GM18507 (cell line): ENCODE measurements at places on chromosomes 7 and 10.

GRCh38 chr10:119801176-119801575 is 71.5 kb downstream of the MCMBP start:
- no peak for DNase-seq

DNA sequence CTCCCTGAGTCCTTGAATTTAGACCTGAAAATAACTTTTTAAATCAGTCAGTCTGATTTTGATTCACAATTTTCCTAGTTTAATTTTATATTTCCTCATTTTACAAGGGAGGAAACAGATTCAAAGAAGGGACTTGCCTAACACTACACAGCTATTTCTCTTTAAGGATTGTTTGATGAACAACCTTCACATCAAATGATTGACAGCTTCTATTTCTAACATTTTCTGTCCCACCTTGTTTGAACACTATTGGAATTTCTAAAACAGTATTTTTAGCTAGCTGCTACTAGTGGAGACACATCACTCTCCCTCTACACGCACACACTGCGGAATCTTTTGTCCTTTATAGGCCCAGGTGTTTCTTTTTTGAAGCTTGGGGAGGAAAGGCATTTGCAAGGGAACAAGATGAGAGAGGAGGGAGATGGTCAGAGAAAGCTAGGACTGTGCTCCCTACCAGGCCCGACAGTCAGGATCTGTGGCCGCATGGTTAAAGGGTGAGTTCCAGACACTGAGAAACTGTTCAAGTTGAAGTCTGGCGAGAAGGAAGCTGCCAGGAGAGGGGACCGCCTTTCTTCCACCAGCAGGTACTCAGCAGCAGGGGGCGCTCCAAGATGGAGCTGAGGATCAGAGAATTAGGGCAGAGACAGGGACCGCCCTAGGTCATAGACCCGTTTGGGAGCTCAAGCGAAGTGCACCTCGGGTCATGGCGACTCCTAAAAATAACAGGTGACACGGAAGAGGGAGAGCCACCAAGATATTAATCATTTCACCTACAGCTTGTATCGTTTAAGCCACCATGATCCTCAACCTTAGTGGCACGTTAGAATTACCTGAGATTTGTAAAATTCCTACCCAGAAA is 49.7 kb downstream of the DNAJC12 start:
- DNase-seq = peak; percentile 52

DNA sequence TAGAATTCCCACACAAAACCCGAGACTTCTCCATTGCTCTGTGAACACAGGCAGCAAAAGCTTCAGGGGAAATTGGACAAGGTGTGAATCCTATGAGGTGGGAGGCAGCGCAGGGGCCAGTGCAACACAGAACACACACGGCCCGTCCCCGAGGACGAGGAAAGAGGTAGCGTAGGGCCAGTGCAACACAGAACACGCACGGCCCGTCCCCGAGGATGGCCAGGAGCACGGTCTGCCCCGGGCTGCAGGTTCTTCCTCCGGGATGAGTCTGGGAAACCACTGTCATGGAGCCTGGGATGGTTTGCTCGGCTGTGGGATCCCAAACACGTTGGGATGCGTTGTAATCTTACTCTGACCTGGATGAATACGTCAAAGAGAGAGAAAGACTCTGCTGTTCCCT is 432.1 kb downstream of the GLRX3 start:
- no peak for DNase-seq

DNA sequence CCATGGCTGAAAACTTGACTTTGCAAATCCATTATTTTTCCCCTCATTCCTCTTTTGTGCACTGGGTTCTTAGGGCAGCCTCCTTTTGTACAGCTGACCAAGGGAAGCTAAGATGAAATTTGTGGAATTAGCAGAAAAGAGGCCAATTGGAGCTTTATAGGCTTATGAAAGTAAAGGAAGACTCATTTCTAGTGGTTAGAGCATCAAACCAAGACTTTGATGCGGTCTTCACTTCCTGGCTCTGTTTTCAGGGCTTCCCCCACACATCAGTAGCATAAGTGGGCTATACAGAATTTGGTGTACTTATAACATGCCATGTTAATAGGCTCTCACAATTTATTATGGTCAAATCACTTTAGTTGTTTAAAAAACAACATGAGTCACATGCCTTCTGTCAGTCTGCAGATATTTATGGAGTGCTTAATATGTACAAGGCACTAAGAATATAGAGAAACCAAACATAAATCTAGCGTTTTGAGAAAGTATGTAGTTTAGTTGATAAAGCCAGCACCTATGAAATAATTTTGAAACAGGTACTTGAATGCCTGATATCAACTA is 5.7 kb downstream of the AUTS2 start:
- no peak for DNase-seq
